LNCaP clone FGC (cell line): ENCODE measurements at places on chromosomes 13 and 19.

DNA sequence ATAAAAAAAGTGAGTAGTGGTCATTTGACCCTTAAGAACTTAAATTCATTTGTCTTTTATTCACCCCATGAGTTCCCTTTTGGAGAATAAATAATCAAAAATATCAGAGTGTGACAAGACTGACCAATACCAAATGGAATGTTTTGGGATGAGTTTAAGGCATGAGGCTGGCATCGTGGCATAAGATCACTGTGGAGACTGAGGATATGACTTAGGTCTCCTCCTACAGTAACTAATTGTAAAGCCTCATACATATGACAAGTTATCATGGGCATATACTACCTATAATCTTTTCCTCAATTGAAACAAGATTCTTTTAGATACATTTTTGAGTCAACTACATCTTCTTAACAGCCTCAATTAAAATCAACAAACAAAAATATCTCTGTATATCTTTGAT lies 782.0 kb downstream of the SLITRK1 start:
- DNase-seq = no peak

DNA sequence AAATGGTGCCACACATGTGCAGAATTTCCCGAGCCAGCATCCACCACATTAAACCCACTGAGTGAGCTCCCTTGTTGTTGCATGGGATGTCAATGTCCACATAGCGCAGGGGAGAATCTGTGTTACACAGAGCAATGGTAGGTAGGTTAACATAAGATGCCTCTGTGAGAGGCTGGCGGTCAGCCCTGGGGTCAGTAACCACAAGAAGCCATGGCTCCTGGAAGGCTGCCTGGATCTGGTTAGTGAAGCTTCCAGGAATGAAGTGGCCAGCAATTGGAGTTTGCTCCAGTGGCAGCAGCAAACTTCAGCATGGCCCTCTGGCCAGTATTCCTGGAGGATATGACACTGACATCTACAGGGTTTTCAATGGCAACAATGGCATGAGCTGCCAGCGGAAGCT lies 37.0 kb upstream of the PCDH9 start:
- DNase-seq = no peak

GRCh38 chr19:13154911-13155471 lies 4.8 kb downstream of the IER2 start:
- no peak for DNase-seq

- peak; percentile 89 for DNase-seq
These were observed 102.6 kb upstream of the MYCBP2 start for GRCh38 chr13:77429320-77430142.

DNA sequence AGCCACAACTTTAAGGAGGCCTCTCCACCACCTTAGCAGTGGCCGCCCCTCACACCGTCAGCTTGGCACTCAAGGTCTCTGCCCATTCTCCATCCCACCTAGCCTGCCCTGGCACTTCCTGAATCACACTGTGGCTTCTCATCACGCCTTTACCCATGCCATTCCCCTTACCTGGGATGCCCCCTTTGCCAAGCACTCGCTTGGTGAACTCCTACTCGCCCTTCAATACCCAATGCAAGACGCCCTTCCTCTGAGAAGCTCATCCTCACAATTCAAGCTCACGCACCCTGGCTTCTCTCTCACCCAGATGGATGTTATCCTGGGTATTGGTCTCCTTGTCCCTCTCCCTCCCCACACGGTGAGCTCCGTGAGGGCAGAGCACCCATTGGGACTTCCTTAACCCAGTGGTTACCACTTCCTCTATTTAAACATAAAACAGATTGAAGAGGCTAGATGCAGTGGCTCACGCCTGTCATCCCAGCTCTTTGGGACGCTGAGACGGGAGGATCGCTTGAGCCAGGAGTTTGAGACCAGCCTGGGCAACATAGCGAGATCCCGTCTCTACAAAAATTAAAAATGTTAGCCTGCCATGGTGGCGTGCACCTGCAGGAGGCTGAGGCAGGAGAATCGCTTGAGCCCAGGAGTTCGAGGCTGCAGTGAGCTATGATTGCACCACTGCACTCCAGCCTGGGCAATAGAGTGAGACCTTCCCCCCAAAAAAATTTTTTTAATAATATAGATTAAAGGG lies 12.6 kb upstream of the SHD start:
- no peak for DNase-seq

- no peak for DNase-seq
These were observed 4.4 kb upstream of the LTBP4 start for GRCh38 chr19:40596608-40597328.

GRCh38 chr19:51772977-51773376 lies 12.0 kb downstream of the FPR2 start:
- no peak for DNase-seq

GRCh38 chr13:25929816-25930215 lies 122.0 kb downstream of the SHISA2 start:
- DNase-seq = no peak

DNA sequence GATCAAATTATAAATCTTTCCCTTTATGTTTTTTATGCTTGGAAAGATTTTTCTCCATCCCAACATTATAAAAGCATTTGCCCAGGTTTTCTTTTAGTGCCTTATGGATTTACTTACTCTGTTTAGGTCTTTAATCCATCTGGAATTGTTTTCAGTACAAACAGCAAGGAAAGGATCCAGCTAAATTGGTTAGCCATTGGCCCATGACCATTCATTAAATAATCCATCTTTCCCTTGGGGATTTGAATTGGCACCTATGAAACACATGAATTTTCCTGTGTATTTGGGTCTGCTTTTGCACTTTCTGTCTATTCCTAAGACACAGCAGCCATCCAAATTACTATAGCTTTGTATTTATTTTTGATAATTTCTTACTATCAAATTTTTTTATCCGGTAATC lies 28.8 kb upstream of the SHKBP1 start:
- no peak for DNase-seq
